NCI-H446 (cell line): ENCODE measurements at places on chromosomes 2 and 18.

GRCh38 chr2:168916331-168916675, 15.2 kb downstream of the G6PC2 start:
- DNase-seq: no peak

GRCh38 chr2:18831916-18832510, 242.6 kb upstream of the NT5C1B start:
- no peak for DNase-seq

DNA sequence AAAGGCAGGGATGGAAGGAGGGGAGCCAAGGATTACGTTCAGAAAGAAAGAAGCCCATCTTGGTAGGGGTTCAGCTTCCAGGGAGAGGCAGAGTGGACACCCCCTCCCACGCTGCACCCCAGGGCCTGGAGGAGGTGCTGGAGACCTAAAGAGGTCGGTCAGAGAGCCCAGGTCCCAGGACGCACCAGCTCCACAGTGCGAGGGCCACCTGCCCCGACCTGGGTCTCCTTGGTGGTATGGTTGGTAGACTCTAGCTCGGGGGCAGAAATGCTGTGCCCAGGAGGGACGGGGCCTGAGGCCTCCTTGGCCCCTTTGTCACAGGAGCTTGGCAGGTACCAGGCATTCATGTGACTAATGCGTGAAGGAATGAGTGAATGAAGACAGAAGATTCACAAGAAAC, 87.1 kb upstream of the RAB6C start:
- DNase-seq: no peak

GRCh38 chr2:48738806-48739205, 16.7 kb downstream of the LHCGR start:
- no peak for DNase-seq

DNA sequence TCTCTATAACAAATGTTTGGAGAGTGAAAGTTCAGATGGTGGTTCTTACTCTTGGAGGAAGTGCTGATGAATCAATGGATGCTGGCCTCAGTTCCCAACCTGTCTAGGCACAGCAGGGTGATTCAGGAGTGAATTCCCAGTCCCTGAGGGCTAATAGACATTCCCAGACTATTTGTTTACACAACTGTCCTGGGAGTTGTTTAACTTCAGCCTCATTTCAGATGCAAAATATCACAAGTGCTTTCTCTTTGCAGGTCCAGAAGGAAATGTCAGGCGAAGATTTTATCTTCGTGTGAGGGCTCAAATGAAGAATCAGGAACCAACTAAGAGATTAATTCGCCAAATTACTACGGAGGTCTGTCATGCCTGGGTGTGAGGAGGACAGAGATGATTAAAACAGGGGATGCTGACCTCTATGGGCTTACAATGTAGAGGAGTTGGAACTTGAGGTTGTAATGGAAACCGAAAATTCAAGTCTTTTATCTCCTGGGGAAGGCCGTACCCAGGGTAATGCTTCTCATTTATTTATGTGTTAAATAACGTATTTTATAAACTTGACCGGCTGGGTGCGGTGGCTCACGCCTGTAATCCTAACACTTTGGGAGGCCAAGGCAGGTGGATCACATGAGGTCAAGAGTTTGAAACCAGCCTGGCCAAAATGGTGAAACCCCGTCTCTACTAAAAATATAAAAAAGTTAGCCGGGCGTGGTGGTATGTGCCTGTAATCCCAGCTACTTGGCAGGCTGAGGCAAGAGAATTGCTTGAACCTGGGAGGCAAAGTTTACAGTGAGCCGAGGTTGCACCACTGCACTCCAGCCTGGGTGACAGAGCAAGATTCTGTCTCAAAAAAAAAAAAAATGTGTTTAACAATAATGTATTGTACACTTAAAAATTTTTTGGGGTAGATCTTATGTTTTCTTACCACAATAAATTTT, 38.7 kb upstream of the SLC1A4 start:
- DNase-seq: no peak

GRCh38 chr2:181485638-181485946, 28.4 kb downstream of the ITGA4 start:
- no peak for DNase-seq

- DNase-seq: no peak
Observed at GRCh38 chr18:49168281-49168985, 217.7 kb upstream of the SMAD7 start.

DNA sequence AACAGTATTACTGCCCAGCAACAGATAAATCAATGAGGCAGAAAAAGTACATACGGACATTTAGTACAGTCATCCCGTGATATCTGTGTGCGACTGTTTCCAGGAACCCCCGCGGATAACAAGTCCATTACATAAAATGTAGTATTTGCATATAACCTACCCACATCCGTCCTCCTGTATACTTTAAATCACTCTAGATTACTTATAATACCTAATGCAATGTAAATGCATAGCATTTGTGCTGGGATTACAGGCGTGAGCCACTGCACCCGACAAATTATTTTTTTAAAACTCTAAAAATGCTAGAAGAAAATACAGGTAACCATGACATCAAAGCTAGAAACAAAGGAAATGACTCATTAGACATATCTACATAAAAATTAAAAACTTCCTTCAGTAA, 91.6 kb downstream of the FAM161A start:
- no peak for DNase-seq

DNA sequence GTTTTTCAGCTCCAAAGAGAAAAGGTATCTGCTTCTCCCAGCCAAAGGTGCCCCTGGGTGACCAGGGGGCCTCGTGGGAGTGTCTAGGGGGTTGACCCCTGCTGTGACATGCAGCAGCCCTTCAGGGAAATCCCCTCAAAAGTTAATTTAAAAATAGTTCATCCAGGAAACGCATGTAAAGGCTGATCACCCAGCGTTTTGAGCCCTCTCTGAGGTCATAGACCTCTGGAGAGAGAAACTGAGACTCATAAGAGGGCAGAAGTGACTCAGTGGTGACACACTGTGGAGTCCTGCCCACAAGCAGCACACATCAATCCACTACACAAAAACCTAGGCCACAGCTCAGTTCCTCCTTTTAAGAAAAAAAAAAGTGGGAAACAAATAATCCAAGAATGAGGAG, 11.9 kb downstream of the GAL3ST2 start:
- no peak for DNase-seq

DNA sequence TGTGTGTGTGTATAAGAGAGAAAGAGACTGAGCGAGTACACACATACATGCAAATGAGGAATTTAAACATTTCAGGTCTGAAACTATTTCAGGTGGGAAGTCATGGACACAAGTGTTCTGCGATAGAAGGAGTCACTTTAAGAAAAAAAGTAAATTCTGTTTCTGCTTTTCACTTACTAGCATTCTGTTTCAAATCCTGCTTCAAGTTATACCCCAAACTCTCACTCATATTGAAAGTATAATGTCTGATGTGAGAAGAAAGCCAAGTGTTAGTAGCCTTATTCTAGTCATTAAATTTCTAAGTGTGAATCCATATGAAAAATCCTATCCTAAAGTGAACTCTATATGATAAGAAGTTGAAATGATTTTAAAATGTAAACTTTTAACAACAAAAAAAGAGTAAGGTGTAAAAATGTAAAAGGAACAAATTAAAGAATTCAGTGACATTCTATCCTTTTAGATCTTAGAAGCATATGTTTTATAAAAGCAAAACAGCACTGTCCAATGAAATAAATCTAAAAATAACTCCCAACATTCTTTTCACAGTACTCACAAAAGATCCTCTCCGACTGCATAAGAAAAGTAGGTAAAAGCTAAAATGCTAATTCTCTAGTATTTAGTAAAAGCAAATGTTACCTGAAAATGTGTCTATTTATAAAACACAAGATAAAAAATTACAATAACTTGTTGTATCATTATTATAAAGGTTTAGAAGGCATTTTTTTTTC, 570.6 kb downstream of the ZEB2 start:
- DNase-seq: no peak

DNA sequence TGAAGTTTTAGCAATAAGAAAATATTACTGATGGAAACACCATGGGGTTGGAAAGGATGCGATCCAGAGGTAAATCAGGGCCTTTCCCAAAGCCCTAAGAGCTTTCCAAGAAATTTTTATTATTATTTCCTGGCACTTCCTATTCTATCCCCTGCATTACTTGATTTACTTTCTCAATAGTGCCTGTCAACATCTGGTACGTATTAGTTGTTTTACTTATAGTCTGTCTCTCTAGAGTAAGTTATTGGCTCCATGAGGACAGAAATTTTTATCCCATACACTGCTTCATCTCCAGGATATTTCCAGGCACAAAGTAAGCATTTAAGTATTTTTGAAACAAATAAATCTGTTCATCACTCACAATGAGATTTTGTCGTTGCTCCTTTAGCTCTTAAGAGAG, 18.1 kb downstream of the PPP4R1 start:
- no peak for DNase-seq

- DNase-seq: peak; percentile 59
Observed at GRCh38 chr2:149329489-149330126, 779 bp upstream of the LYPD6 start.

- no peak for DNase-seq
Observed at GRCh38 chr2:231810905-231811304, 24.7 kb downstream of the COPS7B start.
